ENCODE measurements at places on chromosomes 11 and 22.
A peak's percentile ranks its signal among the peaks of the same experiment; 100 is the strongest.

- DNase-seq: peak; percentile 66
Measured at GRCh38 chr11:116193321-116194131, 579.3 kb downstream of the BUD13 start.

GRCh38 chr11:129846508-129847335, 31.1 kb downstream of the TMEM45B start:
- no peak for DNase-seq

- peak; percentile 69 for DNase-seq
Measured at GRCh38 chr11:26842478-26843282, 120.8 kb upstream of the SLC5A12 start.

DNA sequence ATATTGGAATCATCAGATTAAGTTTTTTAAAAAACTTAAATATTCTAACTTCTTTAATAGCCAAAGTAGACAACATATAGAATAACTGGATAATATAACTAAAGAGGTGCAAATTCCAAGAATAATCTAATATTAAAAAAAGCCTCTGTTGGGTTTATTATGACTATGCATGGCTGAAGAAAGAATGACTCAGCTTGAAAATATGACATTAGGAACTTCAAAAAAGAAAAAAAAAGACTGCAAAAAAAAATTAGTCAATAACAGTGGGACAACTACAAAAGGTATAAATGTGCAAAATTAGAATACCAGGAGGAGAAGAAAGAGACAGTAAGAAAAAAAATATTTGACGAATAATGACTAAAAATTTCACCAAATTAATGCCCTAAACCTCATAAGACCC, 1178.0 kb downstream of the JRKL start:
- no peak for DNase-seq

DNA sequence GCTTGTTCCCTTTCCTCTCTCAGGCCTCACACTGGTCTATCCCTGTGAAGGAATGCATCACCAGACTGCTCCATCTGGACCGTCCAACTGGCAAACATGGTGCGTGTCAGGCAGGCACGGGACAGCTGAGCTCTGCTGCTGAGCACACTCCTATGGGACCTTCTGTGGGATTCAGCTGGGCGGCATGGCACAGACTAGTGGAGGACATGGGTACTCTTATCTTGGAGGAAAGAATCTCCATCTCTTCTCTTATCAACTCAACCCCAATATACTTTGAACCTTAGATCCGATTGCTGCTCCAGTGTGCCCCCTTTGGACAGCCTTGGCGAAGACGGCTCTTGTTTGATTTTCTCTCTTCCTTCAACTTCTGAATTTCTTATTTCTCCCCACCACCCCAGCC, 593.6 kb downstream of the ETS1 start:
- DNase-seq: no peak

- DNase-seq: no peak
Measured at GRCh38 chr11:134911514-134912180, 499.6 kb upstream of the B3GAT1 start.

GRCh38 chr22:29255064-29255621, 12.6 kb downstream of the RHBDD3 start:
- no peak for DNase-seq

GRCh38 chr11:14237444-14237961, 121.5 kb downstream of the RRAS2 start:
- no peak for DNase-seq

GRCh38 chr11:126800009-126800408, 200.6 kb downstream of the KIRREL3 start:
- no peak for DNase-seq

DNA sequence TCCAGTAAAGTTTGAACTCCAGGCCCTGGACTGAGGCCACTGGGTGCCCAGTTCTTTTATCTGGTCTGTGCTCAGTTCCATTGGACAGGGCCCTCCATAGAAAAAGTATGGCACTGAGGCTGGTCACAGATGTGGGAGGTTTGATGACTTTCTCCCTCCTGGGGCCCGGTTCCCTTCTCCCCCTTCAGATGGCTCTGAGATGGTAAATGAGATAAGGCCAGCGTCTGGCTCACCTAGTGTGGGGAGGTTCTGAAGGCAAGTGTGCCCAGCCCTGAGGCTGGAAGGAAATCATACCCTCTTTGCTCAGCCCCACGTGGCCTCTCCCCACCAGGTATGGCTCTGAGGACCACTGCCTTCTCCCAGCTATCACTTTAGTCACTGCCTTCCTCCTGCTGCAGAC, 1.5 kb upstream of the CLDN5 start:
- no peak for DNase-seq

DNA sequence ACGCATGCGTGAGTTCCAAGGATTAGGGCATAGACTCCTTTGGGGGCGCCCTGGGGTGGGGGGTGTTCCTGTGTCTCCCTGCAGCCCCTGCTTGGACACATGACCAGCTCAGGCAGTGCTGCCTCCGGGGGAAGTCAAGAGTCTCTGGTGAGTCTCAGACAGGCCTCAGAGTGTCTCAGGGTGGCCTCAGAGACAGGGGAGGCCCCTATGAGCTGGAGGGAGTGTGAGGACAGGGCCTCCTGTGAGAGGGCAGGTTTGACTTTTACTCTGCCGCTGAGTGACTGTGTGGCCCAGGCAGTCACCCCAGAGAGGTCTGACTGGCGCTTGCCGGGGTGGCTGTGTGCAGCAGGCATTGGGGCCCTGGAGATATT, 41.2 kb upstream of the KCNQ1OT1 start:
- no peak for DNase-seq

- no peak for DNase-seq
Measured at GRCh38 chr22:37334859-37335805, 52.8 kb downstream of the CYTH4 start.

GRCh38 chr11:94507485-94507884, 4.8 kb upstream of the C11orf97 start:
- DNase-seq: no peak

GRCh38 chr22:33640900-33641299, 279.4 kb downstream of the LARGE1 start:
- no peak for DNase-seq

GRCh38 chr22:30238136-30238535, 8.4 kb downstream of the LIF start:
- DNase-seq: no peak

GRCh38 chr11:129980086-129980485, 22.5 kb downstream of the PRDM10 start:
- no peak for DNase-seq

- no peak for DNase-seq
Measured at GRCh38 chr11:67040147-67040546, 16.5 kb upstream of the RHOD start.

DNA sequence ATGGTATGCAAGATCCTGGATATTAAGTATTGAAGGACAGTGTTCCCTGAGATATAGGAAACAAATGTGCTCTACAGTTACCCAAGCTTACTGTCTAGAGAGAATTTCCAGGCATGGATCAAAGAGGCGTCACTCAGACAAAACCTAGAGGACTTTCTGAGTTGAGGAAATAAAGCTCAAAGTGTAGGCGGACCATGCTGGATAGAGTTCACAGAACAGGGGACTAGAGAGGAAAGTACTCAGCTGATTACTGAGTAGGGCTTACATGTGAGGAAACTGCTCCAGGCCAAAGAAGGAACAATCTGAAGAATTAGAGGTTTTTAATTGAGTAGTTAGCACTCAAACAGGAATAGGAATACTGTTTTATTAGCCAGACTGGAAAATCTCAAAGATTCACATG, 193.3 kb downstream of the TMEM135 start:
- DNase-seq: no peak

DNA sequence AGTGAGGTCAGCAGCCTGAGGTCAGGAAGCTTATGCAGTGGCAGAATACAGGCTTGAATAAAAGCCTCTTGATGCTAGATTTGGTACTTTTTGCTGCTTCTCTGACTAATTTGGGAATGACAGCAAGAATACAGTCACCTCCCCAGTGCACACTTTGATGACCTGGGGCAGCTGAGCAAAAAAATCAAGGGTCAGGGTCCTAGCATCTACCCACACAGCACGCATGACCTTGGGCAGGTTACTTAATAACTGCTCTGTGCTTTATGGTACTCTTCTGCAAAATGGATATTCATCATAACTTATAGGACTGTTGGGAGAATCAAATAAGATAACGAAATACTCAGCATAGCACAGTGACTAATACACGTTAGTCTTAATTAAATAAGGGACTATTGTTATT, 344.1 kb upstream of the SYN3 start:
- no peak for DNase-seq

DNA sequence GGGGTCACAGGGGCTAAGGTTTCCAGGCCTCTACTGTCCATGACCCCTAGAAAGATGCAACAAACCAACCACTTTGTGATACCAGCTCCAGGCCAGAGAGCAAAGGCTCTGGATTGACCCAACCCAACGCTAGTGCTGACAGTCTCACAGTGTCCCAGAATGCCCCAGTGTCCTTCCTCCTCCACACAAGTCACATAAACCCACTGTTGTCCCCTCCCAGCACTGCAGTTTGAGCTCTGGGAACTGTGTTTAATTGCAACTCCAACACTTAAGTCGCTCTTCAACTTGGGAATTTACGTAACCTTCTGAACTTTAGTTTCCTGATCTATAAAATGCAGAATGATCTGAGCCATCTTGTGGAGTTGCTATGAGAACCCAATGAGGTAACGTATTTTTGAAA, 47.5 kb downstream of the PC start:
- no peak for DNase-seq

DNA sequence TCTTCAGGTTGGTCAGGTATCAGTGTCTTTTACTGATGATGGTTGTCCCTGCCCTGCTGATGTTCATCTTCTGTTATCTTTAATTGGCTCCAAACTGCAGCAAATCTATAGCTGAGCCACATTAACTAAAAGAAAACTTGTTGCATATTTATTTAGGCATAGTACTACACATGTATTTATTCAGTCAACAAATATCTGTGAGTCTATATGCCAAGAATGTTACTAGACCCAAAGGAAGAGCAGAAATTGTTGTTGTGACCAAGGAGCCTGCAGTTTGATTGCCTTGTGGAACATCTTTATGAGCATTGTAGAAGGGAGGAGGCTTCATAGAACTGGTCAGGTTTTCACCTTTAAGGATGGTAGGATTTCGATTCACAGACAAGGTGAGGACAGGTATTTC, 10.1 kb downstream of the BMAL1 start:
- no peak for DNase-seq
